HuH-7.5 (cell line): ENCODE measurements at places on chromosomes 11 and 22.
A peak's percentile ranks its signal among the peaks of the same experiment; 100 is the strongest.

DNA sequence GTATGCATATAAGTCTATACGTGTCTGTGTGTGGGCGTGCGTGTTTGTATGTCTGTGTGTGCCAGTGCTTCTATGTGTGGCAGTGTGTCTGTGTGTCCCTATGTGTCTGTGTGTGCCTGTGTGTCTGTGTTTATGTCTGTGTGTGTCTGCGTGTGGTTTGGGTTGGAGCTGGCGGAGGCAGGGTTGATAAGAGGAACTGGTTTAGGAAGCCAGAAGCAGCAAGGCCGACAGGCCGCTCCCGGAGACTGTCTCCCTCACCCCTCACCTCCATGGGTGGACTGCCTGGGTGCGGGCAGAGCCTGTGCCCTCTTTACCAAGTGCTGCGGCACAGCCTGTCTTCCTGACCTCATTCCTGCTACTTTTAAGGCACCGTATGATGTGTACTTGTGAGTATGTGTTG is 327.1 kb upstream of the B3GAT1 start:
- DNase-seq = no peak

DNA sequence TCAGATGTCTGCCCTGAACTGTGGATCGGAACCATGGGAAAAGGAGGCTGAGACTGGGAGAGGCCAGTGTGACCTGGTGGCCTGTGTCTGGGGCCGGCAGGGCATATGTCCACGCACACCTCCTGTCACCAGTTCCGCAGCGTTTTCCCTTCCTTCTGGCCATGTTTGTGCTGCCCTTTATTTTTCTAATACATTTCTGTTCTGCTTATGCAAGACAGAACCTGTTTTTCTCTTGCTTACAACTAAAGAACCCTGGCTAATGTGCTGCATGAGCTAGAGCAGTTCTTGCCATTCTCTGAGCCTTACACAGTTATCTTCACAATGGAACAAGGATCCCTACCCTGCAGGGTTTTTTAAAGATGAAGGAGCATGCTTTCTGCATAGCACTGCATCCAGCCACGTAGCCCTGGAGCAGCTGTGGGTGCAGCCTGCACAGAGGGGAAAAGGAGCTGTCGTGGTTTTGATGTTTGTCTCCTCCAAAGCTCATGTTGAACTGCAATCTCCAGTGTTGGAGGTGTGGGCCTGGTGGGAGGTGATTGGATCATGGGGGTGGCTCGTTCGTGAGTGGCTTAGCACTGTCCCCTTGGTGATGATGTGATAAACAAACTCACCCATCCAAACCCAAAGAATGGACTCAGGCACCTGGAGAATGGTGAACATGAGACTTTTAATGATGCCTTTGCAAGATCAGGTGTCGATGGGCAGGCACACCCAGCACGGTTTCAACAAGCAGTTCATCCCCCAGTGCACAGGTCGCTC is 84.8 kb upstream of the SHANK2 start:
- DNase-seq = no peak

DNA sequence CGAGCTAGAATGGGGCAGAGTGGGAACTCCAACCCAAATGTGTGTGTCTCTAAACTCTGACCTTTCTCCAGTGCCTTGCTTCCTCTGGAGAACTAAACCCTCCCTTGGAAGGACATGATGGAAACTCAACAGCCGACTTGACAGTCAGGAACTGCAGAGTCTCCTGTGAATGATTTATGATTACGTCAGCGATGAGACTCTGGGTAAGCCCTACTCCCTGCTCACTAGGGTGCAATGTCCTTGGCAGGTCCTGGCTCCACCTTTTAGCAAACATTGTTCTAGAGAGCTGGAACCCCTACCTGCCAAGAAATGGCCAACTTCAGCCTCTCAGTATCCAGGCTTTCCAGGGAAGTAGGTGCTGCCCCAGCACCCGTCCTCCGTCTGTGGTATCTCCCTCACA is 96.1 kb upstream of the CD82 start:
- no peak for DNase-seq

GRCh38 chr11:57650739-57651090 is 1.0 kb upstream of the YPEL4 start:
- DNase-seq = no peak

DNA sequence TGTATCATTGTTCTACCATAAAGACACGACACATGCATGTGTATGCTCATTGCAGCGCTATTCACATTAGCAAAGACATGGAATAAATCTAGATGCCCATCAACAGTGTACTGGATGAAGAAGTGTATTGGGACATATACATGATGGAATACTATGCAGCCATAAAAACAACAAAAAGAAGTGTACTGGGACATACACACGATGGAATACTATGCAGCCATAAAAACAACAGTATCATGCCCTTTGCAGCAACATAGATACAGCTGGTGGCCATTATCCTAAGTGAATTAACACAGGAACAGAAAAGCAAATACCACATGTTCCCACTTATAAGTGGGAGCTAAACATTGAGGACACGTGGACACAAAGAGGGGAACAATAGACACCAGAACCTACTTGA is 22.7 kb downstream of the ARL14EP start:
- no peak for DNase-seq

GRCh38 chr22:23128269-23129108 is 13.3 kb downstream of the RSPH14 start:
- peak; percentile 92 for DNase-seq

- no peak for DNase-seq
Measured at GRCh38 chr11:106011481-106011880, 10.6 kb downstream of the MSANTD4 start.

- no peak for DNase-seq
Measured at GRCh38 chr11:74730571-74731260, 510 bp downstream of the CHRDL2 start.

DNA sequence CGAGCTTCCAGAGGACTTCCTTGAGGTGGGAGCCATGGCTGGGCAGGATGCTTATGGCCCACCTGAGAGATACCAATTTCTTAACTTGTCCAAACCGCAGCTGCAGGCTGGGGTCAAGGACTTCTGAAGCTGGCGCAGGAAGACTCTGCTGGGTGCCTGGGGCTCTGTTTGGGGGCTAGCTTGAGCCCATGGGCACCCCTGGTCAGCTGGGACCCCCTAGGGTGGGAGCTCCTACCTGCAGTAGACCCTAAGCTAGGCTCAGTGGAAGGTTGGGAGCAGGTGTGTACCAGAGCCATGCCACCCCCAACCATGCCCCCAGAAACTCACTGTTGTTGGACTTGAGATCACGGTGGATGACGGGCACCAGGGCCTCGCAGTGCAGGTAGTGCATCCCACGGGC is 1.3 kb downstream of the MAP3K11 start:
- no peak for DNase-seq

- no peak for DNase-seq
Measured at GRCh38 chr11:127223026-127223425, 222.5 kb upstream of the KIRREL3 start.

- no peak for DNase-seq
Measured at GRCh38 chr11:45193695-45194094, 47.3 kb downstream of the PRDM11 start.

DNA sequence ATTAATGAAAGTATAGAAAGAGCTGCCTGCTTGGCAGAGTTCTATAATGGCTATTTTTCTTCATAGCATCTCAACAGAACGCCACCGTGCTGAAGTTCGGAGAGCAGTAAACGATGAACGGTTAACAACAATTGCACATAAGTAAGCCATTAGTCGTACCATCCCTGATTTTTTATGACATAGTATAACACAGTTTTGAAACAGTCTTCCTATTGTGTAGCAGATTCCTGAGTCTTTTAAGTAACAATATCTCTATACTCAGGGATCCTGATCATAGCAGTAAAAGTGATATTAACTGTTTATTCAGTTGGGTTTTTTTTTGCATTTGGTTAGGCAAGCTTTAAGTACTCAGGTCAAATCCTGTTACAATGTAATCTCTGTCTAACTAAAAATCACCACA is 8.4 kb downstream of the EMSY start:
- DNase-seq = no peak

- no peak for DNase-seq
Measured at GRCh38 chr11:7261578-7261977, 9.9 kb downstream of the SYT9 start.

GRCh38 chr22:42937164-42937843 is 77.6 kb downstream of the PACSIN2 start:
- no peak for DNase-seq

DNA sequence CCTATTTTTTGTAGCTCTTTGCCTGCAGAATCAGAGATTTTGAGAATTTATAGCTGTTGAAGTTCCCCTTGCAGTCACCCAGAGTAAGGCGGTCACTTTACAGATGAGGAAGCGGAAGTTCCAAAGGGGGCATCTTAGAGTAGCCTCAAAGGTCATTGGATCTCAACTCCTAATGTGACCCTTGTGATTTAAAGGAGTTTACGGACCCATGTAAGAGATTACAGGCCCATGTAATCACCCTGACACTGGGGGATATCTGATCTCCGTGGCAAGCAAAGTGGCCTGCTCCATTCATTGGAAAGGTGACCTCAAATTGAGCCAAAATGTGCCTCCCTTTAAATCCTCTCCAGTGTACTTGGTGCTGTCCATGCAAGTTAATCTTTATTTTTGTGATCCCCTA is 15.7 kb downstream of the P2RX3 start:
- no peak for DNase-seq

- DNase-seq = no peak
Measured at GRCh38 chr11:99015634-99016454, 4.9 kb upstream of the CNTN5 start.

- no peak for DNase-seq
Measured at GRCh38 chr11:108048269-108048668, 39.6 kb downstream of the CUL5 start.

- no peak for DNase-seq
Measured at GRCh38 chr11:106105986-106106385, 28.5 kb downstream of the AASDHPPT start.

GRCh38 chr11:83034673-83035014 is 37.1 kb downstream of the RAB30 start:
- DNase-seq = no peak

GRCh38 chr22:36097880-36098279 is 62.7 kb downstream of the APOL3 start:
- no peak for DNase-seq

GRCh38 chr11:124900464-124900863 is 2.8 kb upstream of the ROBO4 start:
- no peak for DNase-seq

GRCh38 chr11:71170624-71171423 is 81.6 kb downstream of the SHANK2 start:
- DNase-seq = no peak

GRCh38 chr11:114846416-114846791 is 168.1 kb downstream of the NXPE2 start:
- no peak for DNase-seq

DNA sequence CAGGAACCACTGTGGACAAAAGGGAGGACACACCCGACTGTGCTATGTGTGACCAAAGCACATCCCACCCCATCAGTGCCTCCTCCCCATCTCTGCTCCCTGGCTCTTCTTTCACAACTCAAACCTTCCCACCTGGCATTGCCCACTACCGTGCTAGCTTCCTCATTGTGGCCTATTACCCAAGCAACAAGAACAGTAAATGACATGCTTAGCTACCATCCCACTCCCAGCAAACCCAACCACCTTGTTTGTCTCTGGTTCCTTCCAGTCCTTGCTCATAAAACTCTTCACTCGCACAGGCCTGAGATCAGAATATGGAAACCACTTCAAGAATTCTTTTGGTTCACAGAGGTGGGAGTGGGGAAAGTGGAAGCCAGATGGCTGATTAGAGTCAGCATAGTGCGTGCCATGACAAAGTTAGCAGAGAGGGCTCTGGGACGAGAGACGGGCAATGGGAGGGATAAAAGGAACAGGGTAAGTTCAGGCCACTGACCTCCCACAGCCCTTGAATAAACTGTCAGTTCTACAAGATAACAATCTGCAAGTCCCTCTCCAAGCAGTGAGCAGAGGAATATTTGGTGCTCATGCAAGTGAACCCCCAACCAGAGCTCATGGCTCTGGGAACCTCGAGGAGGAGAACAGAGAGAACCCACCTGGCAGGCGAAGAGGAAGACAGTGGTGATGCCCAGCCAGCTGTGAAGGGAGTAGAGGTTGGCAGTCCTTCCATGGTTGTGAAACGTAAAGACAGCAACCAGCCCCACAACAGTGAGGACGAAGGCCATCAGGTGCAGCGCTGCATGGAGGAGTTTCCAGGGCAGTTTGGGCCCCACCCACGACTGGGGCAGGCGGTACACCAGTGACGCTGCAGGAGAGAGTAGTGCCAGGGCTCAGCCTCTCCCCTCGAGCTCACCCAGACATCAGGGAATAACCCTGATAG is 8.3 kb downstream of the CYB561A3 start:
- no peak for DNase-seq

DNA sequence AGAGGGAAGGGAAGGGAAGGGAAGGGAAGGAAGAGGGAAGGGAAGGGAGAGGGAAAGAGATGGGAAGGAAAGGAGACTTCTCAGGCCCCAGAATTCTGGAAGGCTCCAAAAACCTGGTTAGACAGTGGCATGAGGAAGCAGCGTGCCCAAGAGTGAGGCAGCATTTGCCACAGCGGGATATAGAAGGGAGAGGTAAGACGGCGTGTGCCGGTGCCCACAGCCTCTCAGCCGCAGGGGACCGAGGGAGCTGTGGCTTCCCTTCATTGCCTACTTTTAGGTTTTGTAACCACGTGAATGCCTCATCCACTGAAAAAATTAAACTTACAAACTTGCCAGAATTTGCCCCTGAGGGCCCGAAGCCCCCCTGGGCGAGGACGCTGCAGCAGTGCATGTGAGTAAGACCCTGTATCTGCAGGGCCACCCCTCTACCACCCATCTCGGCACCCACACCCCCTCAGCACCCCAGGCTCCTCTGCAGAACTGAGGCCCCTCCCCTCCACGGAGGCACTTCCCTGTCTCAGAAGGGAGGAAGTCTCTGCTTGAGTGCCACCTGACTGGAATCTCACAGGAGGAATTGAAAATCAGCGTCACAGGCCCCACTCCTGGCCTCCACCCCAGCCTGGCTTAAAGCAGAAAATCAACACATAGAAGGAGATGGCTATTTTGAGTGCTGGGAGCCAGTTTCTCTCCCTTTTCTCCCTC is 58.1 kb downstream of the LINC01488 start:
- no peak for DNase-seq

DNA sequence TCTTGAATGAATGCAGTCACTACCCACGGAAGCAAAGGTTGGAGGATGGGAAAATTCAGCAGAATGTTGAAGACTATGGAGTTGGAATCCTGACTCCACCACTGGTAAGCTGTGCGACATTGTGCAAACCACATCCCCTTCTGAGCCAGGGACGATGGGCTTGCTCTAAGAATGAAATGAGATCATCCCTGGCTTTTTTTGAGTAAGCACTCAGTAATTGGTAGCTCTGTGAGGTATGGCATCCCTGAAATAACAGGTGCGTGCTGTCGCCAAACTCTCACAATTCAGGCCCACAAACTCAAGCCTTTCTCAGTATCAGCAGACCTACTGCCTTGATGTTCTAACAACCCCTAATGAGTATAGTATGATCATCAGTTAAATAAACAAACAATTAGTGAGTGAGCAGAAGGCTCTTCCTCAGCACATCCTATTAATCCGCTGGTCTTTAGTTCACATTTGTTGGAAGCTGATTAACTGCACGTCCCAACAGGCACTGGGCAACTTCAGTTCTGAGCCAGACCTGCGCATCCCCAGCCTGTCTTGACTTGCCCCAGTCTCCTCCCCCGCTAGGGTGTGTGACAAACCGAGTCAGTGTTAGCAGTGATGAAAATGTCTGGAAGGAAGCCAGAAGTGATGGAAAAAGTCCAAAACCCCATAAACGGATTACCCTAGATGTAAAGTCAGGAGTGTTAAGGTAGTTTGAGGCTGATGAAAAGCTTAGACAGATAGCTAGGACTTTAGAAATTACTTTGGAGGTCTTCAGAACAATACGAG is 235.5 kb downstream of the GRIK4 start:
- DNase-seq = no peak
